ENCODE measurements at places on chromosomes 11 and 22.

DNA sequence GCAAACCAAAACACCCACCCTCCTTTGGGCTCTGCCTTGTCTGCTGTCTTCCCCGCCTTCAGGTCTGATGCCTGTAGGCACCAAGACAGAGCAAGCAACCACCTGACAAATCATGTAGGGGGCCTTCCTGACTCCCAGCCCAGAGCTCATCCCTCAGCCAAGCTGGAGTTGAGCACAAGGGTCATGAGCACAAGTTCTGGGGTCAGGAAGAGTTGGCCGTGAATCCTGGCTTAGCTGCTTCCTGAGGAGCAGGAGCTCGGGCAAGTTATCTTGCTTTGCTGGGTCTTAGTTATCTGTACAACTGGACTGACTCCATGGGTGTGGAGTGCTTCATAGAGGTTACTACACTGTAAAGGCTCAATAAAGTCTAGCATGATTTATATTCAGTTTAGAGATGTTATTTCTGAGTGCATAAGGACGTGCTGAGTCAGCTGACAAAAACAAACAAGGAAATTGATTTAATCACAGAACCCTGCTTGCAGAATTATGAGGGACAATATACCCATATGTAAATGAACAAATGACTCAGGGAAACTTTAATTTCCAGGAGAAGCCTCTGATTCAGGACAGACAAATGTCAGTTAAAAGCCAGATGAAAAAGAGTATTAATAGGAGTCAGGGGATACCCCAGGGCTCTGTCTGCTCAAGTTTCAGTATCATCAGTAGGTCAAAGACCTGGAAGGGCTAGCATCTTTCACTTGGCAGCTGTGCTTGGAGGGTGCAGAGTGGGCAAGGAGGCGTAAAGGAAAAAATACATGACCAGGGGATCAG lies 15.0 kb upstream of the APOA1 start:
- DNase-seq: no peak

GRCh38 chr11:10358696-10359095 lies 53.8 kb downstream of the ADM start:
- no peak for DNase-seq

GRCh38 chr11:28209906-28210305 lies 101.7 kb downstream of the METTL15 start:
- no peak for DNase-seq

GRCh38 chr11:16958833-16959232 lies 55.4 kb downstream of the PLEKHA7 start:
- no peak for DNase-seq

DNA sequence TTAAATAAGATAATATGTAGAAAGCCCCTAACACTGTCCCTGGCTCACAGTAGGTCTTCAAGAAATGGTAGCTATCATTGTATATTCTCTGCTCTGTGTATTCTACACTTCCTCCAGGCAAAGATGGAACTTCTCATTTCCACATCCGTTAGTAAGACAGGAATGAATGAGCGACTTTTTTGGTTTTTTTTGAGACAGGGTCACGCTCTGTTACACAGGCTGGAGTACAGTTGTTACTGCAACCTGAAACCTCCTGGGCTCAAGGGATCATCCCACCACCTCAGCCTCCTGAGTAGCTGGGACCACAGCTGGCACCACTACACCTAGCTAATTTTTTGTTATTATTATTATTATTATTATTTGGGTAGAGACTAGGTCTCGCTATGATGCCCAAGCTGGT lies 2.3 kb upstream of the CLPB start:
- DNase-seq: no peak

Measured in A673 (cell line).